ENCODE measurements at places on chromosomes 7 and 10.

DNA sequence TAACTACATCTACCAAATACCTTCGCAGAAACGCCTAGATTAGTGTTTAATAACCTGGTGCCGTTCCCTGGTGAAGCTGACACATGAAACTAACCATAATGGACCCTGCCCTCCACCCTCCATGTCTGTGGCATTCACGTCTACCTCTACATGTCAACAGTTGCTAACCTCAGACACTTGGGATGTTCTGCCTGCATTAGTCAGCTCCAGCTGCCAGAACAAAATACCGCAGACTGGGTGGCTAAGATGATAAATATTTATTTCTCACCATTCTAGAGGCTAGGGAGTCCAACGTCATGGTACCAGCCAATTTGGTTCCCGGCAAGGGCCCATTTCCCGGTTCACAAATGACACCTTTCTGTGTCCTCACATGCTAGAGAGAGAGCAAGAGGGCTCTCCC is 118.5 kb upstream of the CHST15 start:
- no peak overlapping the region for H3K4me3 ChIP-seq
- H3K4me1 ChIP-seq, result no peaks in the 10 kb centered on the region
- no peaks in the 10 kb centered on the region for H3K36me3 ChIP-seq
- no peak for DNase-seq

DNA sequence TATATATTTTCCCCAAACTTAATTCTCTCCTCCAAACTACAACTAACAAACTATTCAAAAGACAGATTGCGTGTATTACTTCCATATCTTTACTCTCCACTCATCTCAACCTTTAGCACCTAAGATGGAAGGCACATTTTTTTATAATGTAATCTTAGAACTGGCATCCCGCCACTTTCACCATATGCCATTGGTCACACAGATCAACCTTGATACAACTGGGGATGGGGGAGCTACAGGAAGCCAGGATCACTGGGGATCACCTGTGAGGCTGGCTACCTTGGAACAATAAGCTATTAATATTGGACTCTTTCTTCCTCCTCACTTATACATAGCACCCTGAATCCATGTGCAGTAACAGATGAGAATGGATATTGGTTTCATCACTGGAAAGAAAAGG is 469.6 kb upstream of the LRRN3 start:
- no peaks in the 10 kb centered on the region for H3K36me3 ChIP-seq
- no peak for DNase-seq
- no peak overlapping the region for H3K4me3 ChIP-seq
- no peak overlapping the region for H3K27ac ChIP-seq
- H3K4me1 ChIP-seq, result no peaks in the 10 kb centered on the region

DNA sequence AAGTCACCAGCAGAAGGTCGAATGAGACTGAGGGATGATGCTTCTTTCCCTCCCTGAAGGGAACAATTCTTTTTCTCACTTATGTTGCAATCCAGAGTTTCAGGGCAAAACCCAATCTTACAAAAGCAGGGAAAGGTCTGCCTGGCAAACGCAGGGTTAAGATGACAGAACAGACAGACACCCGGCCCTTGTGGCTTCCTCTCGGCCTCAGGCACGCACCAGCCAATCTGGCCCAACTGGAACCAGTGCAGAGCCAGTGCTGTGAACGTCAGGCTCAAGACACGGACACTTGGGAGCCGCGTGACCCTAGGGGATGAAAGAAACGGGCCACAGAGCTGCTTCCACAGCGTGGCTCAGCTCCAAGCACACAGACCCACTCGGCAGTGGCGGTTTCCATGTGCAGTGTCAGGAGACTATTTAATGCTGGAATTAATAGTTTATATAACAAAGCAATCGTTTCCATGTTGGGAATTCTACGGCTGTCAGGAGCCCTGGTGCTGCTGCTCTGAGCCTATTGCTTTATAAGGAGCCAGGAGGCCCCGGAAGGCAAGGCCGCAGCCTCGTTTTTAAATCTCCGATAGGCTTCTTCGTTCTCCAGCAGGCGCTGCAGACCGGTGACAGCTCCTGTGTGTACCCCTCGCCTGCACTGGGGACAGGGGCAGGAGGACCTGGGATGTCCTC is 198.4 kb downstream of the DIP2C start:
- H3K4me1 ChIP-seq, result peaks cover 4% of the 10 kb centered on the region
- no peaks in the 10 kb centered on the region for H3K36me3 ChIP-seq
- no peak for DNase-seq
- H3K27ac ChIP-seq, result no peak overlapping the region
- no peak overlapping the region for H3K4me3 ChIP-seq

DNA sequence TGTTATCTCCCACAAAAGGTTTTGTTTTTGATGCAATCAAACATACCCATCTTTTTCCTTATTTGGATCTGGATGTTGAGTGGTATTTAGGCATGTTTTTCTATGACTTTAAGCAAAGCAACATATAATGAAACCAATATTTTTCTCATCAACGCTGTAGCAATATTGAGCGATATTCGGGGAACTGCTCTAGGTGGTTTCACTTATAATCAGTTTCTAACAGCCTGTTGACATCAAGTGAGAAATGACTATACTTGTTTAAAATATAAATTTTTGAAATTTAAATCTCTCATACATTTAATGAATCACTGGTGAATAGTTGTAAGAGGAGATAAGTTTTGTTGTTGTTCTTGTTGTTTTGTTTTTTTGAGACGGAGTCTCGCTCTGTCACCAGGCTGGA is 52.8 kb upstream of the CCAR1 start:
- no peak overlapping the region for H3K4me3 ChIP-seq
- no peak for DNase-seq
- H3K27ac ChIP-seq, result no peak overlapping the region
- peaks cover 8% of the 10 kb centered on the region for H3K36me3 ChIP-seq
- H3K27me3 ChIP-seq, result no peaks in the 10 kb centered on the region
- H3K4me1 ChIP-seq, result no peaks in the 10 kb centered on the region

DNA sequence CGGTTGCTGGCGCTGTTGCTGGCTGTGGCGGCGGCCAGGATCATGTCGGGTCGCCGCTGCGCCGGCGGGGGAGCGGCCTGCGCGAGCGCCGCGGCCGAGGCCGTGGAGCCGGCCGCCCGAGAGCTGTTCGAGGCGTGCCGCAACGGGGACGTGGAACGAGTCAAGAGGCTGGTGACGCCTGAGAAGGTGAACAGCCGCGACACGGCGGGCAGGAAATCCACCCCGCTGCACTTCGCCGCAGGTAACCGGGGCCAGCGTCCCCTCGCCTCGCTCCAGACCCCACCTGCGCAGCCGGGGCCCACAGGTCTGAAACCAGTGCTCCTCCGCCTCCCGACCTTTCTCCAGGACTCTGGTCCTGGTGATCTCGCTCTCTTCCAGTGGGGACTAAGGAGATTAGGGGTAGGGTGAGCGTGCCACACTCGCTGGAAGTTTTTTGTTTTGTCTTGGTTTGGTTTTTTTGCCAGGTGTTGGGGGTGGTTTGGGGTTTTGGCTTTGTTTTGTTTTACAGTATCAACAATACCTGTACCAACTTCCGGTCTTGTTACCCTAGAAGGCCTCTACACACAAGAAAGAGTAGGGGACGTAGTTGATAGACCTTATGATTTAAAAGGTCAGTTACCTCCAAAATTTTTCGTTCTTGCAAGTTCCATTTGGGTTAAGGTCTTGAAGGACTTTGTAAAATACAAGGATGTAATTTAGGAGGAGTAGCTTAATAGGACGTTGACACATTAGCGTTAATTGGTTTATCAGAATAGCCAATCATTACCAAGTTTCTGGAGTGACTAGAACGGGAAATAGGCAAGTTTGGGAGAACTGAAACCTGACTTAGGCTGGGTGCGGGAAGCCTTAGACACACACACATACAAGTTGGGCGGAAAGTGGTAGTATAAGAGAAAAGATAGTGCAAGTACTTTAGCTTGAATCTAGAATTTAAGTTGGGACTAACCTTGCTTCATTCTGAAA is 704 bp downstream of the TNKS2 start:
- no peaks in the 10 kb centered on the region for H3K27me3 ChIP-seq
- H3K4me3 ChIP-seq, result peak overlapping the region; percentile 98
- peak; percentile 62 for DNase-seq
- peaks cover 41% of the 10 kb centered on the region for H3K36me3 ChIP-seq
- peaks cover 61% of the 10 kb centered on the region for H3K4me1 ChIP-seq

- peak; percentile 16 for DNase-seq
- peaks cover 41% of the 10 kb centered on the region for H3K27me3 ChIP-seq
- H3K4me1 ChIP-seq, result peaks cover 29% of the 10 kb centered on the region
Measured at GRCh38 chr7:24756545-24757352, 515 bp downstream of the GSDME start.

GRCh38 chr10:12909836-12910185 is 91.7 kb downstream of the CCDC3 start:
- H3K36me3 ChIP-seq, result no peaks in the 10 kb centered on the region
- no peak overlapping the region for H3K27ac ChIP-seq
- H3K4me1 ChIP-seq, result no peaks in the 10 kb centered on the region
- DNase-seq, result no peak

GRCh38 chr10:130378556-130379400 is 242.6 kb downstream of the GLRX3 start:
- no peaks in the 10 kb centered on the region for H3K4me1 ChIP-seq
- H3K36me3 ChIP-seq, result no peaks in the 10 kb centered on the region
- no peaks in the 10 kb centered on the region for H3K27me3 ChIP-seq
- no peak overlapping the region for H3K4me3 ChIP-seq
- no peak overlapping the region for H3K27ac ChIP-seq
- DNase-seq, result no peak

GRCh38 chr10:21284301-21284700 is 241.2 kb downstream of the SKIDA1 start:
- no peak for DNase-seq
- H3K4me1 ChIP-seq, result no peaks in the 10 kb centered on the region
- H3K27ac ChIP-seq, result no peak overlapping the region

DNA sequence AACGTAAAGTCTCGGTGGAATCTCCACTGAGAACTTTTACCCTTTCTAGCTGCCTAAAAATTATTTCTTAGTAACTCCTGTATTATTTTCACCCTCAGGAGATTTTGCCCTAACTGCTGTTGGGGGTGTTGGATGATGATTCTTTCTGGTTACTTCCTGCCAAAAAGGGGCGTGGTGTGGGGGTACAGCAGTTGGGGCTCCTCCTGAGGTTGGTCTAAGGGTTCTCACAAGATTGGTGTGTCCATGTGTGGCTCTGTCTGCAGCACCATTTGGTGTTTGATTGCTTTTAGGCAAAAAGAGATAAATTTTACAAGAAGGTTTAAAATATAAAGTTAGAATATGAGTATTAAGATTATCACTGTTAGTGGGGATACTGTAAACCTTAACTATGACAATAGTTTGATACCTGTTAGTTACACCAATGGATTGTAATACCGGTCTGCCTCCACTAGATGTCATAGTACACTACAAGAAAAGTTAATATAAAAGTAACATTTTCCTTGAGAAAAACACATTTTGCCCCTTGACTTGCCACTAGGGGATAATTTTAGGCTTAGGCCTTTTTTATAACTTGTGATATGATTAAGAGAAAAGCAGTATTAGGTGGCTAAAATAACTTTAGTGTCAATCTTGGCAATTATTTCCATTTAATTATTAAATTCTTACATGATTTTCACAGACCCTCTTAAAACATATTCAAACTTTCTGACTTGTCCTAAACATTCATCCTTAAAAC is 928.7 kb downstream of the IPMK start:
- no peaks in the 10 kb centered on the region for H3K36me3 ChIP-seq
- peak; percentile 30 for DNase-seq
- no peak overlapping the region for H3K4me3 ChIP-seq
- H3K4me1 ChIP-seq, result no peaks in the 10 kb centered on the region
- no peaks in the 10 kb centered on the region for H3K27me3 ChIP-seq

DNA sequence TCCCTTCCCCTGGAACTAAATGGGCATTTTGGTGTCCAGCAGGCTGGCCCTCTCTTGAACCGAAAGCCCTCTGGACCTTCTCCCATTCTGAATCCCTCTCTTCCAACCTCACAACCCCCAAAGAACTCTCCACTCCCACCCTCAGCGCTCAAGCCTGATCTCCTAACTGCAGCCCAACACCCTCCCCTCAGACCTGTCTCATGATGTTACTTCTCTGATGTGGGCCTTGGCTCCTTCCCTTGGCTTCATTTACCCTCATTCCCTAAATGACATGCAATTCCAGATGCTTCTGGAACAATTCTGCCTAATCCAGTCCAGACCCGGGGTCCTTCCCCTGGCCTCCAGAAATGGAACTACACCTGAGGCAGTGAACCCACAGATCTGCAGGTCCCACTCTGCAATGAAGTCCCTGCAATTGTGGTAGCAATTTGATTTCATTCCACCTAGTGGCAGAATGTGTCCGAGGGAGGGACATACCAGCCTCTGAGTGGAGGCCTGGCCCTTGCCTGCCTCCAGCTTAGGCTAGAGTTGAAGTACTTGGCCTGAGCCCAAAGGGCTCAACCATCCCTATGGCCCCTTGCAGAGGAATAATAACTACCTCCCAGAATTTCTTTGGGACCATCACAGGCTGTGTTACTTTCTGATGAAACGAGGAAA is 4.1 kb upstream of the CEP41 start:
- no peak for DNase-seq
- H3K4me1 ChIP-seq, result peaks cover 38% of the 10 kb centered on the region
- peaks cover 16% of the 10 kb centered on the region for H3K36me3 ChIP-seq
- H3K4me3 ChIP-seq, result no peak overlapping the region

GRCh38 chr10:124537166-124537725 is 75.6 kb downstream of the LHPP start:
- no peaks in the 10 kb centered on the region for H3K36me3 ChIP-seq
- DNase-seq, result no peak
- H3K27ac ChIP-seq, result no peak overlapping the region
- H3K27me3 ChIP-seq, result no peaks in the 10 kb centered on the region
- no peak overlapping the region for H3K4me3 ChIP-seq

DNA sequence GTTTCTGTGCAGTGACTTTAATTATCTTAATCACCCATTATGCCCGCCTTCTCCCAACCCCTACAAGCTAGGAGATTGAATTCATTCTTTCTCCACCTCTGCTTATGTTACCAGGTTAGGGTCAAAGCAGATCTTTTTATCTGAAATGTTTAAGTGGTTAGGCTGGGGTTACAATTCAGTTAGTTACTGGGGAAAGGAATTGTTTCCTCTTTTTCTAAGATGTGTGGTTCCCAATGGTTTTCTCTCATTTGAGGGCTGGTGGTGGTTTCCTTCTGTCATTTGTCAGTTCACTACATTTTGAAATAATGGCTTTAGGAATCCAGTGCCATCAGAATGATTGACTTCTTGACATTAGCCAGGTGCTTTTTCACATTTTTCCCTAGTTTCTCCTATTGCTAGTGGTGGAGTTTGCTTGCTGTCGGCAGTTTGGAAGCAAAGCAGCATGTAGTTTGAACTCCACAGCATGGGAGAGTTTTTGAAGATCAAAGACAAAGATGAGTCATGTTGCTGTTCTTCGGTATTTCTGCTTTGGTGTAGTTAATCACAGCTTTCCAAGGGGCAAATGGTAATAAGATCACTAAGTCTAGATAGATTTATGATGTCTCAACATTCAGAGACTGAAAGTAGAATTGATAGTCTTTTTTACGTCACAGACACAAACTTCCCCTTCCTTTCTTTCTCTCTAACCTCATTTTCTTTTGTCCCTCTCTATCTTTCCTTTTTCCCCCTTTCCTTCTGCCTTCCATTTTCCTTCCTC is 168.2 kb downstream of the SND1 start:
- peaks cover 20% of the 10 kb centered on the region for H3K4me1 ChIP-seq
- H3K4me3 ChIP-seq, result no peak overlapping the region
- no peak for DNase-seq
- no peak overlapping the region for H3K27ac ChIP-seq
- H3K27me3 ChIP-seq, result no peaks in the 10 kb centered on the region

- H3K27ac ChIP-seq, result no peak overlapping the region
- no peak overlapping the region for H3K4me3 ChIP-seq
- no peak for DNase-seq
- H3K4me1 ChIP-seq, result no peaks in the 10 kb centered on the region
Measured at GRCh38 chr7:28110427-28111012, 70.1 kb downstream of the JAZF1 start.

GRCh38 chr7:108253275-108254044 is 123.3 kb upstream of the LAMB4 start:
- no peaks in the 10 kb centered on the region for H3K4me1 ChIP-seq
- H3K27ac ChIP-seq, result no peak overlapping the region
- H3K36me3 ChIP-seq, result no peaks in the 10 kb centered on the region
- no peak overlapping the region for H3K4me3 ChIP-seq

Measured in activated CD4-positive, alpha-beta T cell treated with anti-CD3 and anti-CD28 coated beads, Interleukin-2, amount 10 ng/mL, durations not matched to agents 7 days and 5 days (primary cell).